ENCODE measurements at places on chromosomes 3 and 15. TPM values are rescaled to one million over a fixed set of nuclear protein-coding genes. Genes with fewer than 3 reads are reported as not detected.

Gene SLCO2A1
- 3.0 TPM for total RNA-seq

Gene CCDC39
- not detected for total RNA-seq

Gene CHRNA7
- total RNA-seq = not detected

Gene CAPN3
- 0.50 TPM for total RNA-seq

Gene P2RY13
- not detected for total RNA-seq
